ENCODE measurements at places on chromosomes 12 and 14.
A peak's percentile ranks its signal among the peaks of the same experiment; 100 is the strongest.

DNA sequence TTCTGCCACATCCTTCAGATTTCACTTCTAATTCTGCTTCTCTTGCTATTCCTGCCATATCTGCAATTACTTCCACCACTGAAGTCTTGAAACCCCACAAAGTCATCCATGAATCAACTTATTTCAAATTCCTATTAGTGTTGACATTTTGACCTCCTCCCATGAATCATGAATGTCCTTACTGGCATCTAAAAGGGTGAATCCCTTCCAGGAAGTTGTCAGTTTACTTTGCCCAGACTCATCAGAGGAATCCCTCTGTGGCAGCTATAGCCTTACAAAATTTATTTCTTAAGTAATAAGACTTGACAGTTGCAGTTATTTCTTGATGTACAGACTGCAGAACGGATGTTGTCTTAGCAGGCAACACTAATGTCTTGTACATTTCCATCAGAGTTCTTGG, 162.9 kb downstream of the PCNX1 start:
- no peak for DNase-seq

- DNase-seq = no peak
Measured at GRCh38 chr14:95663226-95663797, 22.9 kb upstream of the TCL1B start.

DNA sequence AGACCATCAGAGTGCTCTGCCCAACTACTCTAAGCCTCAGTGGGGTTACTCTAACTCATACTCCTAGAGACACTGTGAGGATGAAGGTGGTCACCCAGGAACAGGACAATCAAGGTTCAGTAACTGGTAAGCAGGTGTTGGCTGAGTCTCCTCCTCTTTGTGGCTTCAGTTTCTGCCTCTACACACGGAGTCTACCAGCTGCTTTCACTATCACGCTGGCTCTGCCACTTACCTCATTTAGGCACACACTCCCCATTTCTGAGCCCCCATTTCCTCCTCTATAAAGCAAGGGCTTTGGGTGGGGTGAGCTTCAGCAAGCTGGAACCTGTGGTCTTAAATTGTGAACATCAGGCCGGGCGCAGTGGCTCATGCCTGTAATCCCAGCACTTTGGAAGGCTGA, 7.3 kb upstream of the TCHP start:
- peak; percentile 47 for DNase-seq

DNA sequence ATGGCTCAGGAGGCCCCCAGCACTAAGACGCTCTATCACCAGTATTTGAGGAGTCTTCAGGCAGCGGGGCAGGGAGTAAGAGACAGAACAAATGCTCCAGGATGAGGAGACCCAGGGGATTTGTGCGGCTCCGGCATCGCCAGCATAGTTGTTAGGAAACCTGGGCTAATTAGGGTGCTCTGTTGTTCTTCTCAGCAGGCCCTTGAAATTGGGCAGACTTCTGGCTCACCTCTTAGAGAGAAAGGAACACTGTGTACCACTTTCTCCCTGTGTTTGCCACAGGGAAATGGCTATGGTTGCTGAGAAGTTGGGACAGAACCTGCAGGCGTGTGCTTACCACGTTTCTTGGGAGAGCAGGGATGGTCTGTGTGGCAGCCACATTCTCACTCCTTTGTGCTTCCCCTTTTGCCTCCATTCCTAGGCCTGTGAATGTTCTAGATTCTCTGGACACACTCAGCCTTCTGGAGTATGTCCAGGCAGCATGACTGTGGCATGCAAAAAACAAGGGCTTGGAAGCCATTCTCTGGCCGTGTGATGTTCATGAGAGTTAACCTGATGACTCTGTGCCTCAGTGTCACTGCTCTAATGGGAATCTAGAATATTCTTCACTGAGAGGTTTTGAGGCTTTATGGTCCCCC, 109.0 kb downstream of the CHST11 start:
- DNase-seq = no peak

DNA sequence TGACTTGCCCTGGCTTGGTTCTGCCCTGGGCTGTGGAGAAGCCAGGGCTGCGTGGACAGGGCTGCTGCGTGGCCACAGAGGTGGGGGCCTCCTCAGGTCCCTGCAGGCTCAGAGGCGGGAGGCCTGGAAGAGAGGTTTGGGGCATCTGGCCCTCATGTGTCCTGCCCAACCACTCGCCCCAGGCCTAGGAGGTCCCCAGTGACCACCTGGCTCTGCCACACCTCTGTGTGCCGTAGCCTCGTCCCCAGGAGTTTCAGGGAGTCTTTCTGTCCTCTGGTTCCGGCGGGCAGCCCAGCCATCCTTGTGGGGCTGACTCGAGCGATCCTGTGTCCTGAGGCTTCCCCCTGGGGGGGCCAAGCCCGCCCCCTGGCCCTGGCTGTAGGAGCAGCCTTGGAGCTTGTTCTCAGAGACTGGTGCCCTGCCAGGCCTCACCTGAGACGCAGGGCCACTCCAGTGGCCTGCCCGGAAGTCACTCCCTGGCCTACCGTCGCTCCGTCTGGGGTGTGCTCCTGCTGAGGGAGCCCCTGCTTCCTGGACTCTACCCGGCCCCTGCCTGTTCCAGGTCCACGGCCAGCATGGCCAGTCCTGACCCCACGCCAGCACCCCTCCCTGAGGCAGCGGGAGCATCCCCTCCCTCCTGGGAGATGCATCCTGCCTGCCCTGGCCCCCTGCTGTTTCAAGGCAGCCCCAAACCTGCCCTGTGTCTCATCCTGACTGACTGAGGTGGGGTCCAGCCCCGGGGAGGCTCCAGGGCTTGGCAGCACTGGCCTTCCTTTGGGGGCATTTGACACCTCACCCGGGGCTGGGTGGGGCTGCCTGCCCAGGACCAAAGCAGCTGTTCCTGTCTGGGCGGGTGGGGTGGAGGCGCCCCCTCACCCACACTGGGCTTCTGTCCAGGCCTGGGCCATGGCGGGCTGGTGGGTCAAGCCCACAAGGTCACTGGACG, 13.9 kb downstream of the ASPG start:
- no peak for DNase-seq

- no peak for DNase-seq
Measured at GRCh38 chr14:64628940-64629408, 75.2 kb upstream of the PLEKHG3 start.

GRCh38 chr12:117011988-117012805, 87.0 kb downstream of the TESC start:
- DNase-seq = no peak

- DNase-seq = no peak
Measured at GRCh38 chr12:6469609-6470374, 685 bp downstream of the VAMP1 start.

GRCh38 chr12:19561411-19561961, 122.2 kb downstream of the AEBP2 start:
- no peak for DNase-seq

GRCh38 chr14:96953087-96953874, 156.1 kb downstream of the VRK1 start:
- no peak for DNase-seq

GRCh38 chr14:34718750-34719304, 4.4 kb upstream of the CFL2 start:
- no peak for DNase-seq

All from activated CD4-positive, alpha-beta T cell treated with anti-CD3 and anti-CD28 coated beads, Interleukin-2, amount 10 ng/mL, durations not matched to agents 7 days and 5 days (primary cell).